ENCODE measurements at places on chromosomes 7 and 10.

DNA sequence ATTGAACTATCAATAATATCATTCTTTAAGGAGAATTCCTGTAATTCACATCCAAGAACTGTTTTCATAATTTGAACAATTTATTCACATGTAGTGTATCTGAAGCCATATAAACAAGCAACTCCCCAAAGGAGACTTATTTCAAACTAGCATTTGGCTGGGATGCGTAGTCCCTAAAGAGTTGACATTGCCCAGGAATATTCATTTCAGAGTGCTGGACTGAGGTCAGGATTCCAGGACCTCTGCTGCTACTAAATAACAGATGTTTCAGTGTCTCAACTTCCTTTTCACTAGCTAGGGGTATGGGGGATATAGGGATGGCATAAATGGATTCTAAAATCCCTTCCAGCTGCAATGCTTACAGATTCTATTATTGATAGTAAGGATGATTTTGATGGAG, 177.0 kb downstream of the TSPAN12 start:
- DNase-seq = no peak

DNA sequence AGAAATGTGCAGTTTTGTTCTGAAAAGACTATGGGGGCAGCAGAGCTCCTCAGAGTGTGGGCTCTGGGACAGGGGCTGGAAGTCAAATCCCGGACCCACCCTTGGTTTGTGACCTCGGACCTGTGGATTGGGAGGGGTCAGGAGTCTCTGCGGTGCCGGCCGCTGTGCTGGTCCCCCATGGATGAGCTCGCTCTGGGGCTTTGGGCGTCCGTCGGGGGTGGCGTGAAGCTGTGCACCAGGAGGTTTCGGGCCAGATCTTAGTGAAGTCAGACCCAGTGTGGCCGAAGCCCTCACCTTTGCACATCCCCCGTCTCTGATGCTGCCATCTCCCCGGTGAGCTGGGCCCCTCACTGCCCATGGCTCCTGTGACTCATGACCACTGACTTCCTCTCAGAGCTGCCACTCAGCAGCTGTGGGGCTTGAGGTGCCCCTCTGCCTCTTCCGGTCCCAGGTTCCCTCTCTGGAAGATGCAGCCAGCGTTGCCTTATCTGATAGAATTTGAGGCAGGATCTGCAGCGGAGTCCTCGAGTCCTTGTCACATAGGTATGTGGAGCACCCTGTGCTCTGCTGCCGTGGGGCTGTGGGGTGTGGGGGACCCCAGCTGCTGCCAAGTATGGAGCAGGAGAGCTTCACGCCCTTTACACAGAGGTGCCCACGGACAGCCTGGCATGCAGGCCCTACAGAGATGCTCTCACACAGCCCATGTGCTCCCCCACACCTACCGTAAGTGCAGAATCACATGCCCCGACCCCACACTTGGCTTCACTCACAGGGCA, 11.4 kb upstream of the SCART1 start:
- no peak for DNase-seq

DNA sequence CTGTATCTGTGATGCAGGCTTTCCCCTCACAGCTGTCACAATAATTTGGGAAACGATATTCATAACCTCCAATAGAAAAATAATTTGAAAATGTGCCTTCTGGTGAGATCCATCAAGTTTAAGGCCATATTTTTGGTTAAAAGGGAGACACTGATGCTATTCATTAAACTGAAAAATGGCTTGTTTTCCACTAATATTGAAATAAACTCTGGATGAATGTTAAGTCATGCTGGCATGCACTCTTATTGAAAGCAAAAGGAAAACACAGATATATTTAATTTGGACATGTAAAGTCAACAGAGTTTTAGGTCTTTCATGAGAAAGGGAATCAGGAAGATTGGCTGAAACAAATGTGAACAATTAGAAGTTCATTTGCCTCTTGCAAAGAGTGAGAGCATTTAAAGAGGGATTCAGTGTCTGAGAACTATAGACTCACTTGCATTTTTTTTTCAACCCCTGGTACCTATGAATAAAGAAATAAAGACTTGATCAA, 879.2 kb downstream of the LRMDA start:
- no peak for DNase-seq

DNA sequence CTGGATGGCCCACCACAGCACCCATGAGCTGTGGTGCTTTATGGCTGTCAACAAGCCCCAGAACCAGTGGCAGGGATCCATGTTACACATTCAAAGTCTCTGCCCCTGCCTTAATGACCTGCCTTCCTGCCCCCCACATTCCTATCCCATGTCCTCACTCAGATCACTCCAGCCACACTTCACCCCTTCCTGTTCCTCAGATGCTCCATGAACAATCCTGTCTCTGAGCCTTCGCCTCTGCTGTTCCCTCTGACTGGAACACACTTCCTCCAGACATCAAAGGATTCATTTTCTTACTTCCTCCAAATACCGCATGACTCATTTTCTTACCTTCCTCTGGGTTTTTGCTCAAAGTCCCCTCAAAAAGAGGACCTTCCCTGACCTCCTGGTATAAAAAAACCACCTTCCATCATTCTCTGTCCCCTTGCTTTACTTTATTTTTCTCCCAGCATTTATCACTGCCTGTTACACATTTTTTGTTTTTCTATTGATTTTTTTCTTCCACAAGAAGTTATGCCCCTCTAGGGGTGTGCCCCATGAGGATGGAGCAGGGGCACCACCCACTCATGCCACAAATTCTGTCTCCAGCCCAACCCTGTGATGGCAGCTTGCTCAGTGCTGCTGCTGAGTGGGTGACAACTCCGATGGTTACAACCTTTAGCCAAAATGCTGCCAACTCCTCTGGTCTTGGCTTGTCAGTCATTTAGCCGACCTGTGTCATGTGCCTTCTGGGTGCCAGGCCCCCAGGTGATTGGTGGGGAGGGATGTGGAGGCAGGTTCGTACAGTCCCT, 18.2 kb downstream of the COL13A1 start:
- no peak for DNase-seq

DNA sequence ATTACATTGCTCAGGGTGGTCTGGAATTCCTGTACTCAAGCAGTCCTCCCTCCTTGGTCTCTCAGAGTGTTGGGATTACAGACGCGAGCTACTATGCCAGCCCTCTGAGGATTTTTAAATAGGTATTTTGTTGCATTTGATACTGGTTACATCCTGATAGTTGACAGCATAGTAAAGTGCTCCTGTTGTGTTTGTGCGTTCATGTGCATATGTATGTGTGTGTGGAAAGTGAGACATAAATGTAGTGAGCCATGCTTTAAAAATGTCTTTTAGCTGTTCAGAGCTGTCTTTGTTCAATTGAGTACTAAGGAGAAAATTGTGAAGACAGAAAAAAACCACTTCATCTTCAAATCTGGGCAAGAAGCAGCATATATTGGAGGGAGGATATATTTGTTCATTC, 27.8 kb downstream of the ZNRF2 start:
- DNase-seq = no peak

DNA sequence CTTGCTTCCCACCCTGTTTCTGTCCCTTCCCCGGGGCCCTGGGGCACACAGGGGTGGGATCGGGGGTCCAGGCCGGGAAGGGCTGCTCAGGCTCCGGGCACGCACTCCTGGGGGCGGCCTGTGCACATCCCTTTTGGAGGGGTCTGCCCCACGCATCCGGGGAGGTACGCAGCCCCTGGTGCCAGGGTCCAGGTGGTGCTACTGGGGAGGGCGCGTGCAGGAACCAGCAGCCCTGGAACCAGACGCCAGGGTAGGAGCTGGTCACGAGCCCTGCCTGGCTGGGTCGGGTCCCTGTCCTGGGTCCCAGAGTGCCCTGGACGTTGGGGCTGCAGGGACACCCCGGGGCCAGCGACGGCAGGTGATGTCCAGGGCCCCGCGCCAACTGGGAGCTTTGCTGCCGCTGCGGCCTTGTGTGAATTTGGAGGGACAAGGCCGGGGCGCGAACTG, 53.4 kb downstream of the GLRX3 start:
- DNase-seq = no peak

GRCh38 chr10:89975771-89976170, 274.4 kb downstream of the KIF20B start:
- DNase-seq = no peak

DNA sequence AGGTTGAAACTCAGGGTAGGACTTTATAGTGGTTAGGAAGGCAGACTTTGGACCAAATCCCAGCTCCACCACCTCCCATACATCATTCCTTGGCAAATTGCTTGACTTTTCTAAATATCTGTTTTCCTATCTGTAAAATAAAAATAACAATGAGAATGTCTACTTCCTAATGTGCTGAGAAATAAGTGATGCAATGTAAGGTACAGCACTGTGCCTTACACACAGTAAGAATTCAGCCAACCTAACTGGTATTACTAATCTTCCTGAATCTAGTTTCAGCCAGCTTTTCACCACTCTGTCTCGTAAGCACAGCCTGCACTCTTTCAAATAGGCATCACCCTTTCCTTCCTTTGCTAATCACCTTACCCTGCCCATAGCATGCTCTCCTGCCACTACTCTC, 9.7 kb downstream of the PRLHR start:
- no peak for DNase-seq

DNA sequence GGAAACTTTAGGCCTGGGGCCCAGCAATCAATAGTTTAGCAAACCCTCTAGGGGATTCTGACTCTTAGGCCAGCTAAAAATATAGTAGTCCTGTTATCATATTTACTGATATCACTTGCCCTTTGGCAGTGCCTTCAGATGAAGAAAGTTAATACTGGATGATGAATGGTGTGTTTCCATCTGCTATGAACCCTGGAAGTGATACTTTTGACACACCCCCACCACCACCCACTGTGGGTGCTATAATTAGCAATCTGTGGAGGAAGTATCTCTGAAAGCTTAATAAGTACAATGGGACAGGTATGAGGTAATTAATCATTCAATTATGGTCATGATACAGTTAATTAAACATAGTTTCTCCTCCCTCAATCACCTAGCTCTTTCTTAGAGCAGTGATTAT, 90.4 kb upstream of the LRRTM3 start:
- DNase-seq = no peak

DNA sequence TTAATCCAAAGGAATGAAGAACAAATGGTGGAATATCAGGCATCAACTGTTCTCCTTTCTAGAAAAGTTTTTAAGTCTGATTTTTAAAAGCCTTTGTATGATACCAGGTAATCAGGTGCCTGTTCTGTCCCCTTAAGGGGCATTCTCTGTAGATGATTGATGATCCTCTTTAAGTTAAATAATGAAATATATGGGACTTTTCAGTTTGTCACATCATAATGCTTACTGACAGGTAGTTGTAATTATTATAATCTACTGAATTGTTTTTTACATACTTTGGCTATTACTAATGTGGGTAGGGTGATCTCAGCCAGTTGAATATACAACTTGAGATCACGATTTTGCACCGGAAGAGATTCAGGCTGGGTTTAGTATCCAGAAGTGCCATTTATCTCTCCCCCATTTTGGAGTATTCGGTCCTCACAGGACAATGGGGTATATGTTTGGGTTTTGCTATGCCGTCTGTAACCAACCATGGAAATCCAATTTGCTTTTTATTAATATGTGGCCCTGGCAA, 330.2 kb downstream of the BICC1 start:
- no peak for DNase-seq
